ENCODE measurements at places on chromosomes 6 and 20.
A peak's percentile ranks its signal among the peaks of the same experiment; 100 is the strongest.

GRCh38 chr6:42404484-42404883, 47.2 kb downstream of the TRERF1 start:
- no peak for DNase-seq

- no peak for DNase-seq
These were observed 97.7 kb downstream of the LY86 start for GRCh38 chr6:6686176-6686575.

DNA sequence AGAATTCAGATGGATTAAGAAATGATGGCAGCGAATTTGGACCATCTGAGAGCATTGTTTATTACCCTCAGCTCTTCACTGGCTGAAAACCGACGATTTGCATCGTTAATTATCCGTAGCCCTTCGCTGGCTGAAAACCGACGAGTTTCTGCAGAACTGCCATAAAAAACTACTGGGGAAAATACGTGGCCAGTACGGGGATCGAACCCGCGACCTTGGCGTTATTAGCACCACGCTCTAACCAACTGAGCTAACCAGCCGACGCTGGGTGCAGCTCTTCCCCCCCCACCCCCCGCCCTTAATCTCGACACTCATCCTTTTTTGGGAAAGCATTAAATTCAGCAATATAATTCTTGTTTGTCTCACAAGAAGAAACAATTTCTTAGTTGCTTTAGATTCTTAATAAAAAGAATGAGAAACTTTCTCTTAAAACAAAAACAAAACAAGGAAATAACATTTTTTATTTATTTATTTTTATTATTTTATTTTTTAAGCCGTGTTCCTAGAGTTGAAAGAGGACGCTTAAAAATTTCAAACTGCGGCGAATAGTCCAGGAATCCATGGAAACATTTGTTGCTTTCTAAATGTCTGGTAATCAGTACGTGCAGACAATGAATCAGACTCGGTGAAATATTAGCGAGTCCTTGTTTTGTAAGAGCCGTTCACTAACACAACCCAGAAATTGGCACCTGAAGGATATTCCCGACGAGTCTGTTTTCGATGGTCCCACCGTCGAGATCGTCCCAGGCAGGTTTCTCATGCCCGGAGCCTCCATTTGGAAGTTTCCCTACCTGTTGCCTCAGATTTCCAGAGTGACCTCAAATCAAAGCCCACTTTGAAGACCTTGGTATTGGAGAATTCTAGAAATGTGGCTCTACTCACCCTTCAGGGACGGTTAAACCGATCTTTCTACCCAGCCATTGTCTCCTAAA, 27.8 kb downstream of the PRSS16 start:
- no peak for DNase-seq

DNA sequence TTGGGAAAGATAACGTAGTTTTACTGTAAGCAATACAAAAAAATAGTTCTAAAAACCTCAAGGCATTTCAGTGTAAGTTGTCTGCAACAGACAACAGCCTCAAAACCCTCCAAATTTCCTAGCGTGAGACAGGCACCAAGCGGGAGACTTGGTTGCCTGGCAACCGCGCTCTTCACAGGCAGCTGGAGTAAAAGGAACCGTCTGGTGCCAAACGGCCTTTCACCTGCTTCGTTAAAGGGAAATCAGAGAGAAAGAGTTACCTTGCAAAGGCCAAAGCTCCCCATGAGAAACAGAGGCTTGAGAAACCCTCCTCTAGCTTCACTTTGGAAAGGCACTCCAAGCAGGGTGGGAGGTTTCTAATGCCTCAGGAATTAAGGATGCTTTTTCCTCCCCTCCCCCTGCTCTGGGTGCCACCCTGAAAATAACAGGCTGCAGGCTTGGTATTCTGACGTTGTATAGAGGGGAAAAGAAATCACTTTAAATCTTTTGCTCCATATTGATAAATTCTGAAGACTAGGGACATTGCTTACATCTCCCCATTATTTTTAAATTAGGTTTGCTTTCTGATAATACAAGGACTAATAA, 129.7 kb upstream of the UFL1 start:
- DNase-seq = no peak

- no peak for DNase-seq
These were observed 73.6 kb downstream of the SCAF8 start for GRCh38 chr6:154806804-154807203.

DNA sequence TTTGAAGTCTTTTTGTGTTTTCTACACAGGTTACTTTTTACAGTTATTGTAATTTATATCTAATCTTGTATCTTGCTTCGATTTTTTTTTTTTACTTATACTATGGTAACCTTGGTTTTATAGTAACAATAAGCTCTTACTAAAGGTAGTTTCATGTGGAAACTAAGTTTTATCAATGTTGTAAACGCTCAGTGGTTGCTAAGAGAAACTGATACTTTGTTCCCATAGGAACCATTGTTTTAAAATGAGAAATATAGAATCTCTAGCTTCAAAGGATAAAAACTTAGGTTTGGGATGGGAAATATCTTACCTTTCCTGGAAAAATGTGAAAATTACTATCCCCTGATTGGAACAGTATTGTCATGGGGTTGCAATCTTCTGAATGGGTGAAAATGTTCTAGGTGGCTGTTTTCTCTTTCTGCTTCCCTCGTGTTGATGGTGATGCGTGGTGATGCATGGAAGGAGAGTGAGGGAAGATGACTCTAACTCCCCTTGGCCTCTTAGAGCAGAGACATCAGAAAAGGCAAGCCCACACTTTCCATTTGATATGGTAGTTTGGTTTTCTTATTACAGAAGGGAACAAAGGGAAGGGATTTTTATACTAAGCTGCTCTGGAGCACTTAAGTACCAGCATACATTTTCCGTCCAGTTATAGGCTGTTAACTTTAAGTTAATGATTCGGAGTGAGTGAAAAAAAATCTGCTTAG, 23.5 kb upstream of the BACH2 start:
- no peak for DNase-seq

DNA sequence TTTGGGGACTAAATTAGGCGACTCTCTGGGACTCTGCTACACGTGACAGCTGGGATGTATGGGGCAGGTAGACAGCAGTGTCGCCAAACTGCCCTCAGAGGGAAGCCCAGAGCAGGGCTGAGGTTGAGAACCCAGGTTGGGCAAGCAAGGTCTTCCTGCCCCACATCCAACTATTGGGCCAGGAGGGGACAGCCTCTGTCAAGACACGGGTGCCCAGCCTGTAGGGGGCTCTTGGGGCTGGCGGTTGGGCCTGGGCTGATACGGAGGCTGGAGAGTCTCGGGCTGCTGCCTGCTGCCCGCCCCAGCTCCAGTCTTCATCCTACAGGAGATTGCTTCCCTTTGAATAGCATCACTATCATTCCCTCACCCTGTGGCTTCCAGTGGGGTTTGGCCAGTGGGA, 33.3 kb downstream of the CPNE5 start:
- DNase-seq = no peak

DNA sequence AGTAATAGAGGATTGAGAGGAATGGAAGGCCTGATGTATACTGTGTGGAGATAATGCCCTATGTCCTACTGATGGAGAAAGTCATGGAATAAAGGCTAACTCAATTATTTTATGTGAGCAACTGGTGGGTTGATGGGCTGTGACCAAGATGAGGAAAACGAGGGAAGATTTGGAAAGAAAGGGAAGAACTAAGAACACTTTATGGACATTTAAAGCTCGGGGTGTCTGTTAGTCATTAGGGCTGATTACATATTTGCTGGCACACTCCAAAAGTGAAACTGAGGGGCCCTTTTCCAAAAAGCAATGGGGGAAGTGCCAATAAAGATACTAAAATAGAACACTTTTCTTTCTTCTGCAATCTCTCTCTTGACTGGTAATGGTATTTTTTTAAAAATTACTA, 439.5 kb downstream of the PLCB1 start:
- no peak for DNase-seq

DNA sequence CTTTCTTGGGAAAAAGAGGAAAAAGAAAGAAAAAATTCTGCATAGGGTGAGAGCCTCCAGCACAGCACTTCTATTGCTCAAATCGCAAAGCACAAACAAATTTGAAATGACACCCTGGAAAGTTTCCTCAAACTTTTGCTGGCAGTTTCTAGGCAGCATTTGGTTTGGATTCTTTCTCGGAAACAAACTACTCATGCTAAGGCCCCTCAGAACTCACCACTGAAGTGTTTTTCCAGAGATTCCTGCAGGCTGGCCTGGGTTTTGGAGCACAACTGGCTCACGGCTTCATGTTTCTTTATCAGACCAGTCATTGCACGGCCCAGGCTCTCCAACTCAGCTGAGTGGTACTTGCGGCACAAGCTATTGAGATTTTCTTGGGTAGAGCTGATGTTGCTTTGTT, 237.8 kb downstream of the SYNE1 start:
- no peak for DNase-seq

- DNase-seq = no peak
These were observed 158.3 kb upstream of the CST7 start for GRCh38 chr20:24790746-24791283.

GRCh38 chr6:149934249-149935156, 7.3 kb upstream of the ULBP2 start:
- peak; percentile 45 for DNase-seq

- DNase-seq = no peak
These were observed 17.9 kb upstream of the ANKRD60 start for GRCh38 chr20:58246346-58246745.

DNA sequence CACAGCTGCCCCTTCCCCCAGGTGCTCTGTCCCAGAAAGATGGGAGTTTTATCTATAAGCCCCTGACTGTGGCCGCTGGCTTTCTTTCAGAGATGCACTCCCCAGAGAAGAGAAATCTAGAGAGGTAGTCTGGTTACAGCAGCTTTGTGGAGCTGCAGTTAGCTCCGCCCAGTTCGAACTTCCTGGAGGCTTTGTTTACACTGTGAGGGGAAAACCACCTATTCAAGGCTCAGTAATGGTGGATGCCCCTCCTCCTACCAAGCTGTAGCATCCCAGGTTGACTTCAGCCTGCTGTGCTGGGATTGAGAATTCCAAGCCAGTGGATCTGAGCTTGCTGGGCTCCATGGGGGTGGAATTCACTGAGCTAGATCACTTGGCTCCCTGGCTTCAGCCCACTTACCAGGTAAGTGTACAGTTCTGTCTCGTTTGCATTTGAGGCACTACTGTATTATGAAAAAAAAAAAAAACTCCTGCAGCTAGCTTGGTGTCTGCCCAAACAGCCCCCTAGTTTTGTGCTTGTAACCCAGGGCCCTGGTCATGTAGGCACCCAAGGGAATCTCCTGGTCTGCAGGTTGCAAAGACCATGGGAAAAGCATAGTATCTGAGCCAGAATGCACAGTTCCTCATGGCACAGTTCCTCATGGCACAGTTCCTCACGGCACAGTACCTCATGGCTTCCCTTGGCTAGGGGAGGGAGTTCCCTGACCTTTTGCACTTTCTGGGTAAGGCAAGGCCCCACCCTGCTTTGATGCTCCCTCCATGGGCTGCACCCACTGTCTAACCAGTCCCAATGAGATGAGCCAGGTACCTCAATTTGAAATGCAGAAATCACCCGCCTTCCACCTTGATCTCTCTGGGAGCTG, 275.0 kb downstream of the CENPW start:
- DNase-seq = no peak

DNA sequence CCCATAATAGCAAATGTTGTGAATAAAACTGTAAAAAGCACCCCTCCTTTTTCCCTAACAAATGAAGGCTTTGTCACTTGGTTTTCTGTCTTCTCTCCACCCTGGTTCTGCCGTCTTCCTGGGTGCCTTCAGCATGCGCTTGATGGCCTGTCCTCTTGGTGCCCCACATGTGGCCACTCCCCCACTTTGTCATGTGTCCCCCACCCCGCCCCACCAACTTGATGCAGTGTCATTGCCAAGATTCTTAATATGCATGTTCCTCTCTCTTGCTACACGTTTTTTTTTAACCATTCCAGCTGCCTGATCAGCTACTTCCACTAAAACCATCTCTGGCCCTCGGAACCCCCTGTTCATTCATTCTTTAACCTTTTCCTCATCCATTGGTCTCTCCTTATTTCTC, 340.3 kb downstream of the QKI start:
- DNase-seq = no peak

- no peak for DNase-seq
These were observed 895.2 kb upstream of the CITED2 start for GRCh38 chr6:140269591-140270165.

GRCh38 chr6:37531026-37531425, 31.3 kb upstream of the CCDC167 start:
- DNase-seq = no peak

DNA sequence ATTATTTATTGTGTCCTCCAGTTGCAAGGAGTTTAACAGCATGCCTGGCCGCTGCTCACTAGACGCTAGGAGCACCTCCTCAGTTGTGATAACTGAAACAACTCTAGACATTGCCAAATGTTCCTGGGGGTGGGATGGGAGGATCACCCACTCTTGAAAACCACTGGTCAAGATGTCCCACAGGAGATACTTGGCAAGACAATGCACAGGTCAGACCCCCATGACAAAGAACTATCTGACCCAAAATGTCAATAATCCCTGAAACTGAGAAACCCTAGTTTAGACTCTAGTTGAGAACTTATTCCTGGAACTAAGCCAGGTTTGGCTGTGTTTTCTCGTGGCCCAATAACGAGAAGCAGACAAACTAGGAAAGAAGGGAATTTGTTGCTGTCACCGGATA, 9.5 kb upstream of the FKBPL start:
- DNase-seq = no peak

DNA sequence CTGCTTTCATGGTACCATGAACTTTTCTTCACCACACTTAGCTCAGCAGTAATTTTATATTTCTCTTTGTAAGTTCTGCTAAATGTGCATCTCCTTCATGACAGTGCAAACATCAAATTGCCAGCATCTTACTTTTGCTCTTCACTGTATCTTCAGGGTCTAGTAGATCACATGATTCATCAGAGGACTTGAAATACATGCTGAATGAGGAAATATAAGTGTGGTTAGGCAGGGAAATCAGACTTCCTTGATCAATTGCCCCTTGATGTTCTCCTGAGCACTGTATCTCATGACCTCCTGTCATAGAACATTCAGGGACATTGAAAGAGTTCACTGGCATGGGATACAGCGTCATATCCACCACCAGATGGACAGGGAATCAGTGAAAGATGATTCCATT, 25.3 kb upstream of the POLR1H start:
- no peak for DNase-seq

- no peak for DNase-seq
These were observed 22.7 kb upstream of the TMEM181 start for GRCh38 chr6:158536891-158537798.

DNA sequence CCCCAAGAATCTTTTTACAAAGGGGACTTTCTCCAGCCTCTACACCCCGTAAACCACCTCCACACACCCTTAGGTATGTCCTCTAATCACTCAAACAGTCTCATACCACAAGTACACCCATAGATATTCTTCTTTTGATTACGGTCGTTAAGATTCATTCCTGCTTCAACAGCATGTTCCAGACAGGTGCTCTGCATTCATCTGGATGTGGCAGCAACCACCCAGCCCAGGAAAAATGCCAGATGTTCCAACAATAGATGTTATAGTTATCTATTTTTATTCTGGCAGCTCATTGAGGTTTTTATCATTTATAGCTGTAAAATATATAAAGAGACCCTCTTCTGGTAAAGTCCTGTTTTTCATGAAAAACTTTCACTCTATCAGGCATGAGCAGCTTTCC, 60.7 kb downstream of the SIM1 start:
- DNase-seq = no peak

Measured in GM10248 (cell line).